Fibroblast of lung (primary cell): ENCODE measurements at places on chromosomes 4 and X. TPM values are rescaled to one million over a fixed set of nuclear protein-coding genes. Genes with fewer than 3 reads are reported as not detected.

Gene P2RY4
- under 0.01 TPM in 2 replicates for total RNA-seq

Gene MAML3
- total RNA-seq: 2.0 and 2.1 TPM in 2 replicates

Gene NHSL2
- total RNA-seq: 4.1 and 9.7 TPM in 2 replicates

Gene OPHN1
- total RNA-seq: 8.3 and 8.5 TPM in 2 replicates

Gene SERTM2
- under 0.01 TPM in 2 replicates for total RNA-seq

Gene REELD1
- not detected in 2 replicates for total RNA-seq

DNA sequence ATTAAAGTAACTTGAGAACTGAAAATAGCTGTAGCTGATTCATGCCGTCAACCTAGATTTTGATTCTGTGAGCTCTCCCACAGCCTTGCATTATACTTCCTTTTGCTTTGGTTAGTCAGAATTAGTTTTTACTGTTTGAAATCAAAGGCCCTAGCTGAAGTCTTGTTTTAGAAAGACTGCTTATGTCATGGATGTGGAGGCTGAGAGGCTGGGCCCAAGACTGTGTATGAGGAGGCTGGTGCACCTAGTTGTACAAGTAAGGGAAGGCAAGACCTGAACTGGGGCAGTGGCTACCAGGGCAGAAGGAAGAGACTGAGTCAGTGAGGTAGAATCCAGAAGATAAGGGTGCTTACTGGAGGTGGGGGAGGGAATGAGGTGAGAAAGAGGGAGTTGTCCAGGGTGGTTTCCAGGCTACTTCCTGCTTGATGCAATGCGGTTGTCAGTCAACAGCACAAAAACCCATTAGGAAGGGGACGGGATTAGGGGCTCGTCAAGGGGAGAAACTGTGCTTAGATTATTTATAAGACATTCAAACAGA is 76.2 kb upstream of the PAGE3 start:
- no peak for DNase-seq

- peak; percentile 80 for DNase-seq
Measured at GRCh38 chr4:118289794-118290193, 63.0 kb downstream of the PRSS12 start.

- peak; percentile 73 for DNase-seq
Measured at GRCh38 chr4:180560896-180561295, 1682.3 kb upstream of the TENM3 start.

DNA sequence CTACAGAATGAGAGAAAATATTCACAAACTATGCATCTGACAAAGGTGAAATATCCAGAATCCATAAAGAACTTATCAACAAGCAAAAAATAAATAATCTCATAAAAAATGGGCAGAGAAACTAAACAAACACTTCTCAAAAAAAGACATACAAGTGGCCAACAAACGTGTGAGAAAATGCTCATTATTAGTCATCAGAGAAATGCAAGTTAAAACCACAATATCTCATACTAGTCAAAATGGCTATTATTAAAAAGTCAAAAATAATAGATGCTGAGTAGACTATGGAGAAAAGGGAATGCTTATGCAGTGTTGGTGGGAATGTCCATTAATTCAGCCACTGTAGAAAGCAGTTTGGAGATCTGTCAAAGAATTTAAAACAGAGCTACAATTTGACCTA is 533.3 kb downstream of the TMA16 start:
- DNase-seq: no peak

DNA sequence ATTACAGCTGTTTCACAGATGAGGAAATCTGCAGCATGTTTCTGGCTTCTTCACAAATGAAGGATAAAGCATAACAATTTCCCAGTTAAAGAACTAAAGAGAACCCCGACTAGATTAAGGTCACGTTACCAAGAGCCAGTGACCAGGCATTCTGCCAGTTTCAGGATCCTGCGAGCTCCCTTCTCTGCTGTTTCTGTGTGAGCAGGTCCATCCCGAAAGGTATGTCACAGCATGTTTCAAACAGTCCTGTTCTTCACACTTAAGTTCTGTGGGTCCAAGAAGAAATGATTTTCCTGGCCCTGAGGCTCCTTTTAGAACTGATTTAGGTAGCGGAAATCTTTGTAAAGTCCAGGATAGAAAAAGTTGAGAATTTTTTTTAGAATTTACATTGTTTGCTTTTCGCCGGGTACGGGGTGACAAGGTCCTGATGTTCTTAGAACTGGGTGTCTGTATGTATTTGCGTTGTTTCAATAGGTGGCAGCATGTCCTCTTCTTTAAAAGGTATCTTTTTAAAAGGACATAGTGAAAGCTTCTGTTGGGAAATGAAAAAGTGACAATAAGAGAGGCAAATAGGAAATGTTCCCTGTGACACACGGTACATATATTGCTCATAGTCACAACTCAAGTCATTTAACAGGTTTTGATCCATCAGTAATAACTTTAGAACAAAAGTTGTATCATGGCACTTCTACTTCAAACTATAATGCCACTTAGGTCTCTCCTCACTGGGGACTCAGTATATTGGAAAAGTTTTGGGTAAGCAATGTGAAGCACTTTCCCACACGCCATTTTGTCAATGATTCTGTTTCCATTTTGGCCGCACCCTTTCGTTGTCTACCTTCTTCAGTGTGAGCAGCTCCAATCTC is 18.4 kb downstream of the IL21 start:
- peak; percentile 82 for DNase-seq

- DNase-seq: no peak
Measured at GRCh38 chrX:153475751-153476281, 5.4 kb upstream of the HAUS7 start.

- no peak for DNase-seq
Measured at GRCh38 chr4:150425161-150425560, 156.8 kb upstream of the MAB21L2 start.
